GM23338 (cell line): ENCODE measurements at places on chromosomes 3 and 15.

GRCh38 chr3:63933459-63933858 is 21.3 kb upstream of the SCAANT1 start:
- H3K4me1 ChIP-seq: peaks cover 22% of the 10 kb centered on the region; the same call in 1 of the 2 replicates
- H3K27ac ChIP-seq: no peak overlapping the region; the same call in 1 of the 2 replicates
- H3K4me3 ChIP-seq: no peak overlapping the region
- DNase-seq: no peak

DNA sequence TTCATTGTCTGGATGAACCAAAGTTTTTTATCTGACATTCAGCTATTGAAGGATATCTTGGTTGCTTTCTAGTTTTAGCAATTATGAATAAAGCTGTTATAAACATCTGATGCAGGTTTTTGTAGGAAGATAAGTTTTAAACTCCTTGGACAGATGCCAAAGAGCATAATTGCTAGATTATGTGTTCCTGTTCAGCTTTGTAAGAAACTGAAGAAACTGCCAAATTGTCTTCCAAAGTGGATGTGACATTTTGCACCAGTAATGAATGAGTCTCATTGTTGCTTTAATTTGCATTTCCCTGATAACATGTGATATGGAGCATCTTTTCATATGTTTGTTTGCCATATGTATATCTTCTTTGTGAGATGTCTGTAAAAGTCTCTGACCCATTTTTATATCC is 239.9 kb upstream of the TTC14 start:
- H3K4me1 ChIP-seq: no peaks in the 10 kb centered on the region
- no peaks in the 10 kb centered on the region for H3K36me3 ChIP-seq
- H3K27me3 ChIP-seq: no peaks in the 10 kb centered on the region
- no peak overlapping the region for H3K4me3 ChIP-seq
- H3K27ac ChIP-seq: no peak overlapping the region

DNA sequence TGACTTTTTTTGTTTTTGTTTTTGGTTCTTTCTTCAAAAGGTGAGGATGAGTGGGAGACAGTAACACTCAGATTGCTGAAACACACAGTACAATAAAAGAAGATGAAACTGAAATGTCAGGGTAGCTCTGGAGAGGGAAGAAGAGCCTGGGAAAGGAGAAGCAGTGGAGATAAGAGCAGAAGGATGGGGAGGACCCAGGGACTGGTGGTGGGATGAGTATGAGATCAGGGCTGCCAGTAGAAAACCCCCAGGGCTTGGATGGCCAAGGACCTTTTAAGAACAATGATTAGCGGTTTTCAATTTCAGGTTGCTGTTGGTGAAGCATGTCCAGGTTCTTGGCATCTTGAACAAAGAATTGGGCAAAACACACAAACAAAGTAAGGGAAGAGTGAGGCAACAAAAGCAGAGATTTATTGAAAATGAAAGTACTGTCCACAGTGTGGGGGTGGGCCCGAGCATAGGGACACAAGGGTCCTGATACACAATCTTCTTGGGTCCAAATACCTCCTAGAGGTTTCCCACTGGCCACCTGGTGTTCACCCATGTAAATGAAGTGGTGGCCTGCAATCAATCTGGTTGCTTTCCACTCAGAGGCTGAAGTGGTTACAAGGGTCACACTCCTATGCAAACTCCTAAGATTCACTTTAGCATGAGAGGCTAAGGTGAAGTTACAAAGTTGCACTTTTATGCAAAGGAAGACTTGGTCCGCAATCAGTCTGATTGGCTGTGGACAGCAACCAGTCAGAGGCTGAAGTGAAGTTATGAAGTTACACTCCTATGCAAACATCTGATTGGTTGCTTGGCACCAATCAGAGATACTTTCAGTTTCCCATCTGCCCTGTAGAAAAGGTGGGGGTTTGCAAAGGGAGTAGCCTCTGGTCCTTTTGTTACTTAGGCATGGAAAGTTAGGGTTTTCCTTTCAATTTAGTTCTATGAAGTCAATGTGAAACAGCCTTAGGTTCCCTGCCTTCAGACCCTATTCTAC is 26.1 kb upstream of the MFSD1 start:
- H3K36me3 ChIP-seq: no peaks in the 10 kb centered on the region
- no peak overlapping the region for H3K4me3 ChIP-seq
- no peaks in the 10 kb centered on the region for H3K4me1 ChIP-seq

- no peaks in the 10 kb centered on the region for H3K36me3 ChIP-seq
- H3K4me1 ChIP-seq: no peaks in the 10 kb centered on the region
- peak; percentile 93 for DNase-seq
- H3K4me3 ChIP-seq: no peak overlapping the region
Observed at GRCh38 chr15:35751413-35752133, 205.6 kb upstream of the DPH6 start.

GRCh38 chr15:36617529-36618196 is 38.2 kb downstream of the CDIN1 start:
- H3K27ac ChIP-seq: no peak overlapping the region
- no peak for DNase-seq

DNA sequence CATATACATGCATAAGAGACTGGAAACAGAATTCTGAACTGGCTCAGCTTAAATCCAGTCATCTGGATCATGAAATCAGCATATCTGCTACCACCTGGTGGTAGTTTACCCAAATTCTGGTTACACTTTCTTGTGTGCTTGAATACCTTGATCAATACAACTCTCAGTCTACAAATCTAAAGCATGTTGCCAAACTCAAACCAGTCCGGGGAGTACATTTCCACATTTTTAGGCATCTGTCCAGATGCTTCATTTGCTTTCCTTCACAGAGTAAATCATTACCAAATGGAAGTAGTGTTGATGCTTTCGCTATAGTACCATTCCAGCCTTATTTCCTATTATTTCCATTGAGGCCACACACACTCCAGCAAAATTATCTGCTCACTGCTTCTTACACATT is 126.4 kb downstream of the P2RY1 start:
- H3K4me3 ChIP-seq: no peak overlapping the region
- no peaks in the 10 kb centered on the region for H3K36me3 ChIP-seq
- H3K27ac ChIP-seq: no peak overlapping the region
- H3K4me1 ChIP-seq: no peaks in the 10 kb centered on the region

DNA sequence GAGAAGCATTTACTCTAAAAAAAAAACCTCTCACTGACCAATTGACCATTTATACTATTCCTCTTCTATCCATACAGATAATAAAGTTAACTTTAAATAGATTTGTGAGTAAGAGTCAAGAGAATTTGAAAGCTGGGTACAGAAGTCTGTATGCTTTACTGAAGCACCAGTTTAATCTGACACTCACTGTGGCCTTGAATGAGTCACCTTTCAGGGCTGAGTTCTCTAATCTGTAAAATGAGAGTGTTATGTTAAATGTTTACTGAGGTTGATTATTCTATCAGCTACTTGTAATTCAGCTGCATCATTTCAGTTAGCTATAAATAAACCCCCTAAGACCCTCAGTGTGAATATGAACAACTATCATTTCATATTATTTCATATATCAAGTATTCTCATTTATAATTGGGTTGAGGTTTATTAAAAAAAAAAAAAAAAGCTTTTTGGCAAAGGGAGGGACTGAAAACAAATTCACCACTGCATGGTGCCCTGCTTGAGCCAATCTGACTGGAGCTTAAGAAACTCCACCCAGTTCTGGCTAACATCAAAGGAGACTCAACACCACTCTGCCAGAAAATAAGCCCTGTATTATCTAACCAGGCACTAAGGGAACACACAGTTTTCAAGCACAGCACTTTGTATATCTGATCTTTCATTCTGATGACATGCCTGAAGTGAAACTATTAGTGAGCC is 2.8 kb downstream of the MAP4 start:
- no peaks in the 10 kb centered on the region for H3K27me3 ChIP-seq
- H3K27ac ChIP-seq: no peak overlapping the region
- no peak for DNase-seq

- no peak overlapping the region for H3K4me3 ChIP-seq
- no peaks in the 10 kb centered on the region for H3K36me3 ChIP-seq
- H3K27ac ChIP-seq: peak overlapping the region; percentile 30; the same call in 1 of the 2 replicates
- peak; percentile 65 for DNase-seq
- no peaks in the 10 kb centered on the region for H3K27me3 ChIP-seq
- H3K4me1 ChIP-seq: peaks cover 11% of the 10 kb centered on the region
Observed at GRCh38 chr15:101121511-101122090, 130.2 kb downstream of the CHSY1 start.

DNA sequence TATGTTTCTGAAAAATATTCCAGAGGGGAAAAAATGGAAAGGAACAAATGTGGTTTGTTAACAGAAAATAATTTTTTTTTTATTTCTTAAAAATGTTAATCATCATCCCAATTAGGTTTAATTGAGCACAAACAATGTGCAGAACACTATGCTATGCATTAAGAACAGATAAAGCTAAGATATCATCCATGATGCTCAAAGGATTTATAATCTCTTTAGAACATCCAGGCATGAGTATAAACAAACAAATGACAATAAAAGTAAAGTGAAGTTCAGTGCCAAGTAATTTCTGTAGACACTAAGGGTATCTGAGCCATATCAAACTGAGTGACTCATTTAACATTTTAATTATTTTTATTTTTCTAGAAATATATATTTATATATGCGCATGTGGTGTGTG is 732.2 kb downstream of the NAALADL2 start:
- H3K36me3 ChIP-seq: no peaks in the 10 kb centered on the region
- H3K27me3 ChIP-seq: no peaks in the 10 kb centered on the region
- DNase-seq: no peak
- no peaks in the 10 kb centered on the region for H3K4me1 ChIP-seq
- no peak overlapping the region for H3K27ac ChIP-seq

DNA sequence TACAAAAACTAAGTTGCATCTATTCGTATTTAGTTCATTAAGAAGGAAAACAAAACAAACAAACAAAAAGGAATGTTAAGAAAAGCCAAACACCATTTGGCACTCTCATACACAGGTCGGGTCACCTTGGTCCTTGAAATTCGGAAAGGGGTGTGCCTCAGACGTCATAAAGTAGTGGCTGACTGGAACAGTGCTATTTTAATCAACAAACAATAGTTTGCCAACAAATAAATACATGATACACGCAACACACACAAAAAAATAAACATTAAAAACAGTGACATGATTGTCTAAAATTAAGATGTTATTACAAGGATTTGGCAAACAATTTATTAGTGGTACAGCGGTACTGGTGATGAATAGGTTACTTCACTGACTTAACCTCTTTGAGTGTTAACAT is 579.6 kb downstream of the MECOM start:
- H3K36me3 ChIP-seq: no peaks in the 10 kb centered on the region
- no peak for DNase-seq
- peaks cover 8% of the 10 kb centered on the region for H3K4me1 ChIP-seq
- H3K4me3 ChIP-seq: no peak overlapping the region
- no peak overlapping the region for H3K27ac ChIP-seq
- H3K27me3 ChIP-seq: no peaks in the 10 kb centered on the region

DNA sequence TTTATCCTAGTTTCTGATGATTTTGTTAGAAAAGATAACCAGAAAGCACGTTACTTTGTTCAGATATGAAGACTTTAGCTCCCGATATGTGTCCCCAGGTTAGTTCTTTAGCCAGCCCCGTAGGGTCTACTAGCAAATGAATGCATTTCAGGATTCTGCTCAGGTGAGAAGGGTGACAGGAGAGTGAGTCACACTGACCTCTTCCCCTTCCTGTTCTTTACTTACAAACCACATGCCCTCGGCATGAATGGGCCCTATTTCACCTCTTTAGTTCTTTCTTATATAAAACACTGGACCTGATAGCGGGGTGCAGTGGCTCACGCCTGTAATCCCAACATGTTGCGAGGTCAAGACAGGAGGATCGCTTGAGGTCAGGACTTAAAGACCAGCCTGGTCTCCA is 98.4 kb downstream of the SLC49A4 start:
- no peak overlapping the region for H3K27ac ChIP-seq
- H3K36me3 ChIP-seq: no peaks in the 10 kb centered on the region
- no peak overlapping the region for H3K4me3 ChIP-seq
- DNase-seq: peak; percentile 8

DNA sequence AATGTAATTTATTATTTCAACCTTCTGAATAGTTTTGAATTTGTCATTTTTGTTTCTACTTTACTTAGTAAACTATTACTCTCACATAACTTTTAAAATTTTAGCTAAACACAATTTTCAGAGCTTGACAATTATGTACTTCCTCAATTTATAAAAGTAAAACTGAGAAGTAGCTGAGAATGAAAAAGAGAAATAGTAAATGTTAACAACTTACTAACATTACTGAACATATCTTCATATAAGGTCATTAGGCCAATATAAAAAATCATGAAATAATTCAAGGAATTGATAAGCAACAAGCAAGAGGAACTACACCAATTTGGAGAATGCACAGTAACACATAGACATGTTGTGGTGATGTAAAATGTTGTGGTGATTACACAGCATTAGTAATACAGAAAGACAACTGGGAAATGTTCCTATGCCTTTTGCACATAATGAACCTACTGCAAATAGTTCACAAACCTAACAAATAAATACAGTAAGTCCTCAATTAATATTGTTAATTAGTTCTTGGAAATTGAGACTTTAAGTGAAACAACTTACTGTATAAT is 137.9 kb downstream of the CBLB start:
- no peaks in the 10 kb centered on the region for H3K4me1 ChIP-seq
- no peak overlapping the region for H3K4me3 ChIP-seq
- peaks cover 6% of the 10 kb centered on the region; the same call in 1 of the 2 replicates for H3K36me3 ChIP-seq
- no peaks in the 10 kb centered on the region for H3K27me3 ChIP-seq
- no peak overlapping the region for H3K27ac ChIP-seq
- no peak for DNase-seq

DNA sequence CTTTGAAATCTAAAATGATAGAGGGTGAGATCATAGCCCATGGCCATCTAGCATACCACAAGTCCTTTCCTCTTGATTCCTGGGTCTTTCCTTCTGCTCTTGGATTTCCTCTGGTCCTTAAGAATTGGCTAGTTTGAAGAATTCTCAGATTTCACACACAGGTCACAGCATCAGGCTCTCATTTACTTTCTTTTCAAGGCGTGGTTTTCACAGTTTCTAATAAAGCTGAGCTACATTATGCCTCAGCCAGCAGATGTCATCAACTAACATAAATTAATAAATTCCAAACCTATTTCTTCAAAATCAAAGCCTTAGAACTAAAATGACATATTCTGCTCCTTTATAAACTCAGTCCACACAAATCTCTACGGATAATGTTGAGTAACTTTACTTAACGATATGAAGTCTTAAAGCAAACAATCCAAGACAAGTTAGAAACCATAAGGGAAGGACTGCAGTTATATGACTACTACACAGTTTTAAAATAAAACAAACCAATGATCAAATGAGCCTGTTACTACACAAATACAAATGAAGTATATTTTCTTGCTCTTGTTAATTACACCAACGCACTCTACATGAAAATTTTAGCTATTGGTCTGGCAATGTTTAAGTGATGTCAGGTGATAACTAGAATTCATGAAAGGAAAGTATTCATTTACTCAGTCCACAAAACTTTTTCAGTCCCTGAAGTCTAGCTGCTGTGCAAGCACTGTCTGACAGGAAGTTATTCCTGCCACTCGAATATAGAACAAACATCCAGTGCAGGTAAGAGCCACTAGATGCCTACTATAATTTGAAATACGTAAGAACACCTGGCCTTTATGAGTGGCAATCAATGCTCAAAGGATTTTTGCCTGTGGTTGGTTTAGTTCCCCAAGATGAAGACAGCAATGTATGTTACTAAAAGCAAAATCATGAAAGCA is 9.2 kb downstream of the CCDC14 start:
- H3K36me3 ChIP-seq: peaks cover 43% of the 10 kb centered on the region
- H3K4me1 ChIP-seq: no peaks in the 10 kb centered on the region
- H3K27me3 ChIP-seq: no peaks in the 10 kb centered on the region
